GF-D8 (cell line): ENCODE measurements at places on chromosomes 12 and 14.

GRCh38 chr14:101061411-101062064 lies 158.0 kb upstream of the RTL1 start:
- no peak for DNase-seq

DNA sequence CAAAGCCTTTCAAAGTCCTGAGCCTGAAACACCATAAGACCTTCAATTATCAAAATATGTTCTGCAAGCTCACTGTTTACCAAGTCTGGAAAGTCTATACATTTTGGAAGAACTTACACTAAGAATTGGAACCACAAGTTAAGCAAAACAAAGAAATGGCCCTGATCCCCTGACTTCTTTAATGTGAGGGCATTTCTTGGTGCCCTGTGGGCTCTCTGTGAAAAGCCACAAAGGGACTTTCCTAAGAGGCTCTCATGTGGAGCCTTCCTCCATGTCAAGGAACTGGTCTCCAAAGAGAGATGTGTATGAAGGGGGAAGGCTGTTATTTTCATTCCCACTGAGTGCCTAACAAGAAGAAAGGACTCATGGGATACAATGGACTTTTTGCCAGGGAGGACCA lies 13.5 kb upstream of the MYH6 start:
- no peak for DNase-seq

DNA sequence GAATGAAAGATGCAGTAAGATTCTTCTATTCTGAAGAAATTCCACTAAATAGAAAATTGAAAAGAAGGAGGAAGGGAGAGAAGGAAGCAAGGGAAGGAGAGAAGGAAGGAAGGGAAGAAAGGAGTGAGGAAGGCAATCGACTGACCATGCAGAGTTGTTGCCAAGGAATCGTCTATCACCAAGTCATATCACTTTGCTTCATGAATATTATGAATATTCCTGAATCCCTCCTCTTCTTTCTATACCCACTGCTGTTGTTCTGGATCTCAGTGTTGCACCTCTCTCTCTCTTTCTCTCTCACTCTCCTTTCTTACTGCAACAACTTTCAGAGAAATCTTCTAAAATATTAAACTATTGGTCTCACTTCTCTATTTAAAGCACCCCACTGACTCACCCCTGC lies 222.4 kb downstream of the IPO8 start:
- no peak for DNase-seq

DNA sequence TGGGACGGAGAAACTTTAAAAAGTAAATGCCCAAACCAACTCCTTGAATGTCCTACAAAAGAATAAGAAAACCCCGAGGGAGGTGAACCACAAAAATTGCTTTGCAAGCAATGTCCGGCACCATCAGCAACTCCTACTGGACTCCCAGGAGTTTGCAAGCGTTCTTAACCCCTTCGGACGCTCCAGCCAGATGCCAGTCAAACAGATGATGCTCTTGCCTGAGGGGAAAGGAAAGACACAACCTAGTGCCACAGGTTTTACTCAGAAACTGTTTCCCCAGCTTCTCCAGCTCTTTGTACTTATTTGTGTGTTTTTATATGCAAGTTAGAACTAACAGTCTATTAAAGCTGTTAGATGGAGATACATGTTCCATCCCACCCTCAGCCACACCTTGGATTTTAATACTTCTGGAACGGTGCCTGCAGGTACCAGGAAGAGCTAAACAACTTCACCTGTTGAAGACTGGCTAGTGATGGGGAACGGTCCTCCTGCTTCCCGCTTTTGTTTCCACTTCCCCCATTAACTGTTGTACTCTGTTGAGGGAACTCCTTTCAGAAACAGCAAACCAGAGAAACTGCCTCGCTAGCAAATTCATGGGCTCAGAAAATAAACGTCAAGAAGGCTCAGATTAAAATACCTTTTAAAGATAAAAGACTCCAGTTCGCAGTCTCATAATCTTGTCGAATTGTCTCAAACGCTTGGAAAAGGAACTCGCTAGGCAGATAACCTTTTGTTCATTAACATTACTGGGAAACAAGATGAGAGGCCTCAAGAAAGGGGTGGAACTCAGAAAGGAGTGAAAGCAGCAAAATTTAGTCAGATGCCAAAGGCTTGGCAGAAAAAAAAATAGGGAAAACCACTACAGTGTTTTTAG lies 1.1 kb upstream of the FERMT2 start:
- no peak for DNase-seq

DNA sequence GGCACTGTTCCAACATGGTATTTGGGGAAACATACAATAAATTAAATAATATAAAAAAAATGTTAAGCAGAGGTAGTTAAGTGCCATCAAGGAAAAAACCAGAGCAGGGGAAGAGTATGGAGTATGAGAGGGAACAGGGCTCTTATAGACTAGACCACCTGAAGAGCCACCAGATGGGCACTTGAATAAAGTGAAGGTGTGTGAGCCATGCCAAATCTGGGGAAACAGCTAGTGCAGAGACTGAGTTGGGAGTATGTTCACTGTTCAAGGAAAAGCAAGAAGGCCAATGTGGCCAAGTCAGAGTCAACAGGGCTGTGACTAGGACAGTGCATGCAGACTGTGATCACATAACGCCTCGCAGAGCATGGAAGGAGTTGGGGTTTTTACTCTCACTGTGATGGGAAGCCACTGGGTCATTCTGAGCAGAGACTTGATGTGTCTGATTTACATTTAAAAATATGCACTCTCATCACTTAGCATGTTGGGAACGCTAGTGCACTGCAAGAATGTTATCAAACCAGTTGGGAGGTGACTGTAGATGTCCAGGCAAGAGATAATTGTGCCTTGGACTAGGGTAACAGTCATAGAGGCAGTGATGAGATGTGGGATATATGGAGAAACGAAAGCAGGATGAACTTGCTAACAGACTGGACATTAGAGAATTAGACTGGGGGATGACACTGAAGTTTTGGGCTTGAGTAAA lies 25.6 kb downstream of the NDUFA12 start:
- DNase-seq, result no peak

GRCh38 chr12:31756977-31757420 lies 28.2 kb upstream of the AMN1 start:
- no peak for DNase-seq

- DNase-seq, result no peak
Measured at GRCh38 chr12:88362439-88362838, 217.8 kb downstream of the KITLG start.

GRCh38 chr12:117408161-117408791 lies 46.9 kb upstream of the NOS1 start:
- no peak for DNase-seq

- DNase-seq, result no peak
Measured at GRCh38 chr12:50862316-50862715, 19.6 kb downstream of the TMPRSS12 start.

- DNase-seq, result no peak
Measured at GRCh38 chr12:76186131-76186906, 101.8 kb upstream of the NAP1L1 start.

DNA sequence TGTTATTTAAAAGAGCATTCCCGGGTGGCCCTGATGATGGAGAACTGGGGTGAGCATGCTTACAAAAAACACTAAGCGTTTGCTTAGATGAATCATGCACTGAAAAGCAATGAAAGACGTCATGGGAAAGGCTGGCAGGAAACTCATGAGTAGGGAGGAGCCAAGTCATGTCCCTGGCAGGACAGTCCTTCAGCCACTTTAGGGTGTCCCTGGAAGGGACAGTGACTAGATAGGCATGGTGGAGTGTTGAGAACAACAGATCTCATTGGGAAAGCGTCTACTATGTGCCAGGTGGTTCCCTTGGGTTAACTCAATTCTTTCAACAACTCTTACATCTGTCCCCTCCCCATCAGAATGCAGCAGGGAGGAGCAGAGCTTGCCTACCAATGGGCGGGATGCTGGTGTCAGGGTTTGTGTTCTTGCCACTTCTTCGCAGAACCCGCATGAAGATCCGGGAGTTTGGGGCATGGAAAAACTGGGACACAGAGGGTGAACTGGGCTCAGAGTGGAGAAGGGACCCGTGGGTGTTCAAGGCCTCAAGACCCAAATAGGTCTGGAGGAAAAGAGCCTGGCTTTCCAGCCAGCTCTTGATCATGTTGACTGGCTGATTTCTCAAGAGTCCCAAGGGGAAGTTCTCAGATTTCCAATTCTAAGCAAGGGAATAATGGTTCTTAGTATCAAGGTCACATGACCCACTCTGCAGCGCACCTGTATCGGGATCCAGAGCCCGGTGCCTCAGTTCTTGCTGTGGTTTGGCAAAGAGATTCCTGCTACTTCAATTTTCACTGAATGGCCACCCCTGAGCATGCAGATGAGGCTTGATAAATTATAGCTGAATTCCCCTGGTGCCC lies 653.9 kb upstream of the TBX3 start:
- no peak for DNase-seq

GRCh38 chr12:7190268-7191055 lies 976 bp downstream of the PEX5 start:
- DNase-seq, result no peak

- no peak for DNase-seq
Measured at GRCh38 chr12:129483111-129483893, 420.5 kb downstream of the TMEM132D start.

DNA sequence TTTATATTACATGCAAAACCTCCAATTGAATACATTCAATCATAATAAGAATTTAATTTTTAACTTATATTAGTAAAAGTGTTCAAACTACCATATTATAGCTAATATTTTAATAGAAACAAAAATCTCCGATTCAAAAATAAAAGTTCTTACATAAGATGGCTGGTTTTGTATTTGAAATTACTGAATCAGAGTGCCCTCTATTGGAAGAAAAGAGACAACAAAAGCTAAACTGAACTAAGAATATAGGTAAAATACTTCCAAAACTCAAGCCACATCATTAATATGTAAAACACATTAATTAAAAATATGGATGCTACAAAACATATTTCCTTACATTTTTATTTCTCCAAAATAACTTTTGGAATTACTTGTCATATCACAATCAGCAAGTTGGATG lies 120.3 kb downstream of the GARIN6 start:
- DNase-seq, result no peak

GRCh38 chr14:65371784-65372183 lies 40.7 kb upstream of the FUT8 start:
- DNase-seq, result no peak

DNA sequence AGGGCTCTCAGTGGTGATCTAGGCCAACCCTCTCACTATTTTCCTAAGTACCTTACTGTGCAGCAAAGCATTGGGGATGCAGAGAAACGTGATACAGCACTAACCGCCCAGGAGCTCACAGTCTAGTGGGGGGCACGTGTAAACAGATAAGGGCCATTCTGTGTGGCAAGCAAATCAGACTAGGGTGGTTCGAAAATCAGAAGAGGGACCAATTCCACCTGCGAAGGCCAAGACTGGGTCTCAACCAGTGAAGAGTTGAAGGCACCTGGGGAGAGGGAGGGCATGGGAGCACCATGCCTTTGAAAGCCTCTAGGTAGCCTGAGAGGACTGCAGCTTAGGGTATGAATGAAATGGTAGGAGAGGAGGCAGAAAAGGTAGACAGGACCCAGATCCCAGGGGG lies 2.2 kb downstream of the PITPNM2 start:
- no peak for DNase-seq

DNA sequence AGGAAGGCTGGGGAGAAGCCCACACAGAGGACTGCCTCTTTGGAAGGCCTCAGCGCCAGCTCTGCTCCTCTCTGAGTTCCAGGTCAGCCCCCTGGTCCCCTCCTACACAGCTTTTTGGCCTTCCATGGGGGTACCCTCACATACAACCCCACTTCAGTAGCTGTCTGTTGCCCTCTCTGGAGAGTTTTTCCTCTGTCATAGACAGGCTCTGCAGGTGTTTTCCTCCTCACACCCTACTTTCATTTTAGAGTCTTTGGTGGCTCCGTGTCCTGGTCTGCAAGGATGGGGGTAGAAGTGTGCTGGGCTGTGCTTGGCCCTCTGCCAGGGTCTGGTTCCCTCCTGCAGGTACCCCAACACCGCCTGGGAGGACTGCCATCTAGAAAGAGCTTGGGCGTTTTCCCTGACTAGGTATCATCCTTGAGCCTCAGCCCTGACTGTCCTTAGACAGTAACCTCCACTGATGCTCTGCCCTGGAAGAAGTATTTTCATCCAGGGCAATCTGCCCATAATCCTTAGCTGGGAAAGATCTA lies 15.1 kb downstream of the ZDHHC22 start:
- DNase-seq, result no peak

GRCh38 chr14:99176156-99176945 lies 95.6 kb downstream of the BCL11B start:
- DNase-seq, result no peak

GRCh38 chr12:124513297-124513867 lies 54.0 kb downstream of the NCOR2 start:
- no peak for DNase-seq

- DNase-seq, result no peak
Measured at GRCh38 chr12:71240946-71241345, 83.1 kb upstream of the TSPAN8 start.

DNA sequence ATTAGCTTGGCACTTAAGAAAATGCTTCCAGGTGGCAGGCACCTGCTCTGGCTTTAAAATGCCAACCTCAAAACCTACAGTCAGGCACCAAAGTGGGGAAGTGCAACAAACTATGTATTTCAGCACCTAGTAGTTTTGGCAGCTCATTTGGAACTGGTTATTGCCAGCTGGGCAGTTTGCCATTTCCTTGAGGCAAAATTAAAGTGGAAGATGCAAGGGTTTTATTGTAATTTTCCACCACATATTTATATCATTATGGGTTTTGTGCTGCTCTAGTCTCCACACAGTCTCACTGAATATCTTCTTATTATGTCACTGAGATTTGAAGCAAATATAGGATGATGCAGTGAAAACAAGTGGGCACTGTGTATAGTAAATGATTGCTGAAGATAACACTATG lies 117.0 kb downstream of the PRKD1 start:
- no peak for DNase-seq

DNA sequence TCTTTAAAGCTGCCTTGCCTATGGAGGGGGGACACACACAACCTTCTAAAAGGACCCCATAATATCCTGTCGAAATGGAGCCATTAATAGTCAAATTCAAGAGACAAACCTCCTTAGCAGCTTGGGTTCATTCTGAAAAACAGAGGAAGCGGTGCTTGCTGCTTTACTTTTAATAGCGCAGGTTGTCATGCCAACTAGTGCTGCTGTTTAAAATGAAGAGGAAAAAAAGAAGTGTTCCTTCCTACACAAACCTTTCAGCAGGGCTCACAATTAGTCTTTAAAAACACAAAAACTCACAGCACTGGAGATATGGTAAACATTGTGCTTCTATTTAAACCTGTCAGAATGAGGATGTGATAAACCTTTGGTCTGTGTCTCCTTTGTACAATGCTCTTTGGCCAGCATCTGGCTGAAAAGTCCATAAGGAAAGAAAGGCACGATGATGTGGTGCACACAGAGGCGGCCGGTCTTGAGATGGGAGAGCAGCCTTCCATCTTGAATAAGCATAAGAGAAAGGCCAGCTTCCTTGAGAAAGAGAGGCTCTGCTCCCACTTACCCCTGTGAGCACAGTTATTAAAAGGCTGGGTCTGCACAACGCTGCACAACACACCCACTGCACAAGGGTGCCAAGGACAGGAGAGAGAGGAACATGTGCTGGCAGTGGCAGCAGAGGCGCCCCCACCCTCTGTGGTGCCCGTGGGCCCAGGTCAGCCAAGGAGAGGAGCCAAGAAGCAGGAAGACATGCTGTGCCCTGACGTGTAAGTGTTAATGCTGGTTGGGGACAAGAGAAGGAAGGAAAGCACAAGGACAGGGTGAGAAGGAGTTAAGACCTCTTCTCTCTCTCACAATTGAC lies 144.6 kb downstream of the TTC7B start:
- DNase-seq, result no peak

- no peak for DNase-seq
Measured at GRCh38 chr12:3187846-3188770, 110.9 kb downstream of the TSPAN9 start.
